ENCODE measurements at places on chromosomes 12 and 14. TPM values are rescaled to one million over a fixed set of nuclear protein-coding genes. Genes with fewer than 3 reads are reported as not detected.

Gene OAS1
- 18.8 TPM for total RNA-seq

Gene NANOG
- total RNA-seq: not detected

Gene CRY1
- total RNA-seq: 15.7 TPM

Gene SERPINA12
- total RNA-seq: not detected

Gene RPGRIP1
- total RNA-seq: 0.75 TPM

Gene ANO4
- not detected for total RNA-seq

Gene SYNDIG1L
- total RNA-seq: 0.52 TPM

Gene CABP1
- total RNA-seq: not detected

Gene GLT8D2
- 1.2 TPM for total RNA-seq

Measured in PC-9 (cell line).